ENCODE measurements at places on chromosomes 6 and 20. TPM values are rescaled to one million over a fixed set of nuclear protein-coding genes. Genes with fewer than 3 reads are reported as not detected.

TINAG gene
- total RNA-seq = not detected

DNMT3B gene
- total RNA-seq = 4.0 TPM

TBX18 gene
- total RNA-seq = 30.9 TPM

MPC1 gene
- total RNA-seq = 25.0 TPM

CTNNBL1 gene
- 24.6 TPM for total RNA-seq

PRL gene
- total RNA-seq = not detected

FABP7 gene
- not detected for total RNA-seq

MYLK2 gene
- 0.37 TPM for total RNA-seq

PTCRA gene
- total RNA-seq = not detected

OPRL1 gene
- 0.37 TPM for total RNA-seq

BPIFB1 gene
- total RNA-seq = not detected

CALHM5 gene
- total RNA-seq = 4.0 TPM

PRR18 gene
- not detected for total RNA-seq

ISM1 gene
- 1.5 TPM for total RNA-seq

GPX5 gene
- not detected for total RNA-seq

C20orf144 gene
- total RNA-seq = 0.20 TPM

COL11A2 gene
- 0.20 TPM for total RNA-seq

IL20RA gene
- 0.37 TPM for total RNA-seq

SCRT2 gene
- total RNA-seq = not detected

KIAA1755 gene
- total RNA-seq = 0.37 TPM

PDE7B gene
- 25.4 TPM for total RNA-seq
